ENCODE measurements at places on chromosomes 16 and 17.

DNA sequence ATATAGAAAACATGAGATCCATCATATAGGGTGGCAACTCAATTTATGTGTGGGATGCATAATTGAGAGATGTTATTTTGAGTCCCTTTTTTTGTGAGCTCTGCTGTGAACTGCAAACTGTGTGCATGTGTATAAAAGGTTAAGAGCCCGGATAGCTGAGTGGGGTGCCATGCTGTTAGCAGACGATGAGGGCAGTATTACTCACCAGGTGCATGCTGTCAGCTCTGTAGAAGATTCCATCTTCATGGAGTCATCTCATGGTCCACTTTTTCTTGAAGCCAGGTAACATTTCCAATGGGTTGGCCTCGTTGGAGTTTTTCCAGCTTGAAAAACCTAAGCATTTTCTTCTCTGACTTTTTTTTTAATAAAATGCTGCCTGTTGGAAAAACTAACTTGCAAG is 43.0 kb upstream of the RHBDL3 start:
- no peak for DNase-seq

- DNase-seq, result no peak
These were observed 10.1 kb upstream of the MAP2K6 start for GRCh38 chr17:69404399-69404798.

DNA sequence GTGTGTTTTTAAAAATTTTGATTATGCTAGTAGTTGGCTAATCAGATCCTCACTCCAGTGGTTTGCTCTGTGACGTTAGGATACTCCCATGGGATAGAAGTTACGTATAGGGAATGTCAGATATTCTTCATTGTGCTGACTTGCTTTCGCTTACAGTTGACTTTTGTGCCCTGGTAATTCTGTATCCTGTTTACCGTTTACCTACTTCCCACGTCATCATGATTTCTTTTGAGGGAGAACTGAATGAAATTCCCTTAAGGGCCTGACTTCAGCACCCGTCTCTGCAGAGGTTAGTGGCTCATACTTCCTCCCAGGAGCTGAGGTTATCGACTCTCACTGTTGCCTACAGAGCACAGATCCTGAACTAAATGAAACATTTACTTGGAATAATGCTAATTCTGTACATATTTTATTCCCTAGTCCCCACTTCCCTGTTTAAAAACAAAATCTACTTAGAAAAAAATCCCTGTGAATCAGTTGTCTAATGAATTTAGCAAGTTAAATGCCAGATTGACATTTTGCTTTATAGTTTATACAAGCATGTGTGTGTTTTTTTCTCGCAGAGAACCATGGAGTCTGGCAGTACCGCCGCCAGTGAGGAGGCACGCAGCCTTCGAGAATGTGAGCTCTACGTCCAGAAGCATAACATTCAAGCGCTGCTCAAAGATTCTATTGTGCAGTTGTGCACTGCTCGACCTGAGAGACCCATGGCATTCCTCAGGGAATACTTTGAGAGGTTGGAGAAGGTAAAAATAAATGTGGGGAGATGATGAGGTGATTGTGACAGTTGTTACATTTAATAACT is 2.8 kb downstream of the PRKAR1A start:
- no peak for DNase-seq

DNA sequence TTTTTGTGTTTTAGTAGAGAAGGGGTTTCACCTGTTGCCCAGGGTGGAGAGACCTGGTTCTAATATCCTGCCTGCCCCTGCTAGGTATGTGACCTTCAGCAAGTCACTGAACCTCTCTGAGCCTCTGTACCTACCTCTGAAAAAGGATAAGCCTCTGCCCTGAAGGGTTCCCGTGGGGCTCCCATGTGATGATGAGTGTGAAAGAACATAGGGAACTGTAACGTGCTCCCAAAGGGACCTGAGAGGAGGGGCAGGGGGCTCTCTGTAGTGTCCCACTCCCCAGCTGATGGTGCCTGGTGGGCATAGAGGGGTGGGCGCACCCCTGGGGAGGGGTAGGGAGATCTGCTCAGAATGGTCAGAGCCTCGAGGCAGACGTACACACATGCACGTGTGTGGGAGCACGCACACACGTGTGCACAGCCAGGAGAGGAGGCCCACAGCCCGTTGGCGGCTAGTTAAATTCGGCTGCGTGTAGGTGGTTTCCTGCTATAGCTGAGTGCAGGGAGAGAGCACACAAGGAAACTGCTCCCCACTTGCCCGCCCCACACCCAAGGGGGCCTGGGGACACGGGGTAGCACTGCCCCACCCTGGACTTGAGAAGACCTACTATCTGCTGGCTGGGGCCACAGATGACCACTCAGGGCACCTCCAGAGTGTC is 6.7 kb downstream of the KCNH4 start:
- DNase-seq, result no peak

- DNase-seq, result no peak
These were observed 145.3 kb downstream of the IRF8 start for GRCh38 chr16:86044241-86044671.

- DNase-seq, result no peak
These were observed 46.5 kb upstream of the CPPED1 start for GRCh38 chr16:12850186-12850585.

DNA sequence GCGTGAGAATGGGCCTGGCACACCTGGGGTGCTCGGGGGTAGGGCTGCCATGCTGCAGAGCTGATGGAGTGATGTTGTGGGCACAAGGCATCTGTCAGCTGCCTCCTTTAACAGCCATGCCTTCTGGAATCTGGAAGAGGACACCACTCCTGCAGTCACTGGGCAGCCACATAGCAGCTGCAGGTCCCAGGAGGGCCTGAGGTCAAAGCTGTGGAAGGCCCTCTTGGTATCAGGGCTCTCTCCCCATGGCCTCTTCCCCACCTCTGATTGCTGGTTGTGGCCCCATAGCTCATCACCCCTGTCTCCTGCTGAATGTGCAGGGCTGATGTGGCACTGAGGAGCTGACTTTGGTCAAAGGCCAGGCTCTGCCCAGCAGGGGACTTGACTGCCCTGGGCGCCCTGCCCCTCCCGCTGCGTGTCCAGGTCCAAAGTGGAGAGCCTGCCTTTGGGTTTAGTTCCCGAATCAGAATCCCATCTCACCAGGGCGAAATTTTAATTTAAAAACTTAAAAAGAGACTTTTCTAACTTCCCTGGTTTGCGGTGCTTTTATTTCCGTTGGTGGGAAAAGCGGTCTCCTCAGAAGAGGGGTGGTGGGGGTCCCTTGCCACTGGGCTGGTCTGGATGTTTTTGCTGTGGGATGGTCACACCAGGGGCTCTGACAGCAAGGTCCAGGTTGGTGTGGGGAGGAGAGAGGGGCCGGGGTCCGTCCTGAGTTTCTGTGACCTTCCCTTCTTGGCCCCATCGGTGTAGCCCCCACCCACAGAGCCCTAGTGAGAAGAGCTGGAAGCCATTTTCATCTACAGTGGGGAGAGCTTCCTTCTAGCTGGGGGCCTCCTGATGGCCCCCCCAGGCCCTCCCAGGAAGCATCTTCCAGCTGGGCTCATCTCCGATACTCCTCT is 5.9 kb downstream of the UBALD2 start:
- no peak for DNase-seq
